A549 (cell line): ENCODE measurements at places on chromosomes 7 and 10. TPM values are rescaled to one million over a fixed set of nuclear protein-coding genes. Genes with fewer than 3 reads are reported as not detected.

GRCh38 chr10:23413629-23414089 lies 25.2 kb upstream of the OTUD1 start:
- no peak for DNase-seq

DNA sequence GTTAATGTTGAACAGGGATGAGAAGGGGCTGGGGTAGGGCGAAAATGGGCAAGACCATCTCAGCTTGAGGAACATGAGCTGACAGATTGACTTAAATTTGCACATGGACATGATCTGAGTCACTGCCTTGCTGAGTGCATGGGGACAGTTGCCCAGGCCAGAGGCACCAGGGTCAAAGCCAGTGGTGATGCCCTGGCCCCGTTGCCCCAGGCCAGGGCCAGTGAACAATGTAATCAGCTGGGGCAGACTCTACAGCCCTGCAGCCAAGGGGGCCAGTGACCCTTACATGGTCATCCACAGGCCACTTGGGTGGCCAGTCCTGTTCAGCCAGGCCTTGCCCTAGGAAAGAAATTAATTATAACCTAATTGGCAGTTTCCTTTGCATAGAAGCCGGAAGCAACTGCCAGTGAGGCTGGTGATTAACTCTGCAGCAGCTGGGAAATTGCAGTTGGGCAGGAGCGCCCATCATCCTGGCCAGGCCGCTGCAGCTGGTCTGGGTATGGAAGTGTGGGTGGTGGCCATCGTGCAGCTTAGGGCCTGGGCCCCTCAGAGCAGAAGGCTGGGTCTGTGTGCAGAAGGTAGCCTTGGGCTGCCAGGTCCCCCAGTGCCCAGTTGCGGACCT lies 9.6 kb downstream of the RET start:
- DNase-seq: no peak

- no peak for DNase-seq
These were observed 14.2 kb downstream of the LEP start for GRCh38 chr7:128255271-128255670.

DNA sequence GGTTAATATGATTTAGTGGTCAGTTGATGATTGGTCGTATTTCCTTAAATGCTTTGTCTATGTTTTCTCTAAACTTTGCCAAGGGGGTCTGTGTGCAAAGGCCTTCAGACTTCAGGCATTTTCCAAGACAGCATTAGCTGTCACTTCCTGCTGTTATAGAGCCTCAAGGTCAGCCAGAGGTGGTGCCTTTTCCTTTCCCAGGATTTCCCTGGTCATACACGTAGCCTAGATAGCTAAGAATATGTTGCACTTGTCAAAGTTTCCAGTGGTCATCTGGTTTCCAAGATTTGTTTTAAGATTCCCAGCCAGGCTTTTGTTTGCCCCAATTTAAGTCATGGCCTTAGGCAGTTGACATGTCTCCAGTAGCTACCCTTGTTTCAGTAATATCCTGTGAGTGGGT lies 133.2 kb upstream of the IGFBP3 start:
- no peak for DNase-seq

DNA sequence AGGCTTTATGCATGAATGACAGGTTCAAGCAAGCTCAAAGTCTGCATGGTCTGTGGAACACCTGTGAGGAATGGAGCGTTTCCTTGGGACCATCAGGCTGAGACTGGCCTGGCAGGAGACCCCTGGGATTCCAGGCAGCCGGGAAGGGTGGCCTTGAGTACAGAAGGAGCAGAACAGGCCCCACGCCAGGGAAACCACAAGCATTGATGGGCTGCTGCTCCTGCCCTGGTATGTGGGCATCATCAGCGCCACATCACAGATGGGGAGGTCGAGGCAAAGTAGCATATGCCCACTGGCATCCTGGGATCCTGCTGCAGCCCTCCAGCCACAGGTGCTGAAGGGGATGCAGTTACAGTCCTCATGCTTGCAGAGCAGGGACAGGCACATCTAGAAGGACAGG lies 40.9 kb downstream of the ANTXRL start:
- DNase-seq: no peak

- no peak for DNase-seq
These were observed 139.2 kb downstream of the LCOR start for GRCh38 chr10:96971324-96971723.

Gene PTF1A
- not detected in 3 replicates for polyA plus RNA-seq

Gene PRPS1L1
- not detected in 3 replicates for polyA plus RNA-seq

- DNase-seq: no peak
These were observed 70.5 kb upstream of the ABI1 start for GRCh38 chr10:26931223-26931622.

GRCh38 chr10:125797994-125798662 lies 22.5 kb upstream of the MMP21 start:
- no peak for DNase-seq

- DNase-seq: no peak
These were observed 3.2 kb downstream of the TCAF1 start for GRCh38 chr7:143898810-143899209.

Gene EGFR
- 62.2 to 64.1 TPM (median 63.8 TPM) in 3 replicates for polyA plus RNA-seq

DNA sequence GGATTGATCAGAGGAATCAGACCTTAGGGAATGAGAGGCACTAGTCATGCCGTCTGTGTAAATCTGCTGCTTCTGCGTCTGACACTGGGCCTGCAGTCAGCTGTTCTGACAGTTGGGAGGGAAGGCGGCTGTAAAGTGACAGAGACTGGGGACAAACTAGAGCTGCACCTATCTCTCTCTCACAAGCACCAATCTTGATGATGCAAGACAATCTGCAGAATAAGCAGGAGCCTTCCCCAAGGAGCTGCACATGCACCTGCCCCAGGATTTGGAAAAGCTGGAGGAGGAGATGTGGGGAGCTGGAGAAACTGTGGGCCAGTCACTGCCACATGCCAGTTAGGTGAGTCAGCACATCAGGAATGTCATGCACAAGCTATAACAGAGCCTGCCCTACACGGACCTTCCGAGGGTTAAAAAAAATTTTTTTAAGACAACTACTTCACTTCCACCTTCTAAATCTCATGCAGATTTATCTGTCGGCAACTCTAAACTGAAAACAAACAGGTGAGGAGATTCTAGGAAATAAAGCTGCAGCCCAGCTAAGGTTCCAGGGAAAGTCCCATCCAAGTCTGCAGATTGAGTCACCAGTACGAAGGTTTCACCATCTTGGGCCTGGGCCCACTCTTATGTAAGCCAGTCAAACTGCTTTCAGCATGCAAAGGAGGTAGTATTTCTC lies 39.2 kb downstream of the ENO4 start:
- peak; percentile 64 for DNase-seq

Gene SLC16A12
- 0.03 to 0.19 TPM (median 0.08 TPM) in 3 replicates for polyA plus RNA-seq

DNA sequence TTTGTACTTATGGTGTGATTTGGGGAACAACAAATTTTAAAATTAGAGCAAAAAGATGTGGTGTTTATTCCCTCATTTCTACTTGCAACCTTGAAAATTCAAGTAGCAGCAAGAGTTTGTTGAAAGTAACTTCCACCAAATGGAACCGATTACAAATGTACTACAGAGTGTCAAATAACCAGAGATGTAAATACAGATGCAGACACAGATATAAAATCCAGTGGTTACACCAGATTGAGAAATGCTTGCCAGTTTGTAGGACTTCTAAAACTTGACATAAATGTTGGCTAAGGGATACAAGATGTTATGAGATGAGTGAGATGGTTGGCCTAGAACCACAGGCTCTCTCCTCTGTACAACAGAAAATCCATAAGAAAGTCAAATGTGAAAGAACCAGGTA lies 162.1 kb downstream of the DIP2C start:
- no peak for DNase-seq

Gene NXPH1
- not detected in 3 replicates for polyA plus RNA-seq

DNA sequence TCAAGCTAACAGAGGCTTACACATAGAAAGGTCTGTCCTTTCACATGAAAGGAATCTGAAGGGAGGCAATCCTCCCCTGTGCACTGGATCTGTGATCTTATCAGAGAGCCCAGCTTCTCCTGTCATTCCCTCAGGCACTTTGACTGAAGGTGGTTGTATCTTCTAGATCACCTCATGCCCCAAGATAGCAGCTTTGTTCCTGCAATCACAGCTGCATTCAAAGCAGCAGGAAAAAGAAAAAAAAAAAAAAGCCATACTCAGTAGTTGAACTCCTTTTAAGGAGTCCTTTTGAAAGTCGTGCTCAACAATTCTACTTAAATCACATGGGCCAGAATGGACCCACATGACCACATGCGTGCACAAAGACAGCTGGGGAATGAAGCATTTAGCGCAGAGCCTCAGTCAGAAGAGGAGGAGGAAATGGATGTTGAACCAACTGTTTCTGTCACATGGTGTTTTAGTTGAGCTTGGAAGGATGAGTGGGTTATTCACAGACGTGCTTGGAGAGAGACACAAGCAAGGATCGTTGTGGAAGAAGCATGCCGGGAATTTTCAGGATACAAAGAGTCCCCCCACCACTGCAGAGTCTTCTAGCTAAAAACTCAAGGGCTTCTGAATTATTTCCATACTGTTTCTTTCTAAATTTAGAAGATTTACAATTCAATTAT lies 13.0 kb upstream of the PFKP start:
- DNase-seq: no peak

- no peak for DNase-seq
These were observed 47.9 kb upstream of the PLCE1 start for GRCh38 chr10:93945819-93946218.

- no peak for DNase-seq
These were observed 529.8 kb upstream of the C7orf33 start for GRCh38 chr7:148060724-148061123.

DNA sequence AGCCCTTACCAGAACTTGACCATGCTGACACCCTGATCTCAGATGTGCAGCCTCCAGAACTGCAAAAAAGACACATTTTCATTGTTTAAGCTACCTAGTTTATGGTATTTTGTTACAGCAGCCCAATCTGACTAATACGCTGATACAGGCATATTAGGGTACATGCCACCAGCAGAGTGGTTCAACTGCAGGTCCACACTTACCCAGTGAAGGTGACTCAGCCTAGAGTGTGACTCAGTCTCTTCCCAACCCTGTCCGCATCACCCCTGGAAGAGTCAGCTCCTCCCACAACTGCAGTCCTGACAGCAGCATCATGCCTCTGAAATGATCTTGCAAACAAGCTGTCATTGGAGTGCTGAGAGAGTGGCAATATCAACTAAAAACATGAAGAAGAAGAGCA lies 30.8 kb upstream of the GOT1 start:
- no peak for DNase-seq

DNA sequence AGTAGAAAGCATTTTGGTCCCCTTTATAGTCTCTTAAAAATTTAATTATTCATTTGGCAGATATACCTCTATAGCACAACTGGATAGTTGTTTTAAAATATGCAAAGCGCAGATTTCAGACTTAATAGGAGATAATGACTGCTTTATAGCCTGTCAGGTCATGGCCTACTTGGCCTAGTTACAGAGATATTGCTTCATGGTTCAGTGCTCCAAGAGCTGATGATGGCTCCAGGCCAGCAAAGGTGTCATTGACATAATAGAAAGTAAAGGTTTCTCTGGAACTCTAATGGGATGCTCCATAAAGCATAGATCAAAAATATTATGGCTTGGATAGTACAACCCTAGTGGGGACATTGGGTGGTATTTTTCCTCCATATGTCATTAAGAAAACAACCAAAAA lies 285.7 kb downstream of the NXPH1 start:
- no peak for DNase-seq

DNA sequence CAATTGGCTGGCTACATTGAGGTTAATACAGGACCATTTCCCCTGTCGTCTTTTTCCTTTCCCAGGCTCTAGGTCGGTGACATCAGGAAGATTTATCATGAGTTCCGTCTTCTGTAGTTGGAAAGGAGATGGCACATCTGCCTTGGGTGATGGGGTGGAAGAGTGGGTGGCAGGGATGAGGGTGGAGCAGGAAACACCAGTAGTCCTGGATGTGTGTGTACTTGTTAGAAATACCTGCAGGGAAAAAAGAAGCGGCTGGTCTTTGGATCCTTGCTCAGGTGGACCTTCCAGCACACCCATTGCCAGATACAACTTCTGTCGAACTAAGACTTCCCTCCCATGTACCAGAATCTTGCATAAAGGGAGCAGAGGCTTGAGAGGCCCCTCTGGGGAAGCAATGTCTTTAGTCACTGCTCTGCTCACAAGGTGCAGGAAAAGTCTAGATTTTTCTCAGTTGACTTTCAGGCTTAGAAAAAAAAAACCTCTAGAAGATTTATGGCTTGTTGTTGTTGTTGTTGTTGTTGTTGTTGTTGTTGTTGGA lies 516.8 kb upstream of the GALNT17 start:
- no peak for DNase-seq

Gene MLLT10
- 35.3 to 41.7 TPM (median 38.9 TPM) in 3 replicates for polyA plus RNA-seq

GRCh38 chr7:136405931-136406777 lies 429.0 kb upstream of the MTPN start:
- DNase-seq: peak; percentile 22
